ENCODE measurements at places on chromosomes 11 and 22.

DNA sequence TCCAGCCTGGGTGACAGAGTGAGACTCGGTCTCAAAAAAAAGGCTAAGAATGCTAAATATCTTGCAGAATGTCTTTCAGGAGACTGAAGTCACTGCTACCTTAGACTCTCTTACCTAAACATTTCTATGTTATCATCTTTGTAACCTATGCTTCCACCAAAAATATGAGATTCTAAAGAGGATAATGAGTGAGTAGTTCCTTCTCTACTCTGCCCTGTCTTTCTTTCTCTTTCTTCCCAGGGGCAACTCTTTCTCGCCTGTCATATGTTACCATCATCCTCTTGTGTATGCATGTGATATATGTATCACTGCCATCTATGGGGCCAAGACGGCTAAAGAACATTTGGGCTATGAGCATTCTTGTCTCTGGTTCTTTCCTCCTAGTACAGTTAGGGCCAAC is 9.0 kb upstream of the RASSF10 start:
- DNase-seq = no peak

DNA sequence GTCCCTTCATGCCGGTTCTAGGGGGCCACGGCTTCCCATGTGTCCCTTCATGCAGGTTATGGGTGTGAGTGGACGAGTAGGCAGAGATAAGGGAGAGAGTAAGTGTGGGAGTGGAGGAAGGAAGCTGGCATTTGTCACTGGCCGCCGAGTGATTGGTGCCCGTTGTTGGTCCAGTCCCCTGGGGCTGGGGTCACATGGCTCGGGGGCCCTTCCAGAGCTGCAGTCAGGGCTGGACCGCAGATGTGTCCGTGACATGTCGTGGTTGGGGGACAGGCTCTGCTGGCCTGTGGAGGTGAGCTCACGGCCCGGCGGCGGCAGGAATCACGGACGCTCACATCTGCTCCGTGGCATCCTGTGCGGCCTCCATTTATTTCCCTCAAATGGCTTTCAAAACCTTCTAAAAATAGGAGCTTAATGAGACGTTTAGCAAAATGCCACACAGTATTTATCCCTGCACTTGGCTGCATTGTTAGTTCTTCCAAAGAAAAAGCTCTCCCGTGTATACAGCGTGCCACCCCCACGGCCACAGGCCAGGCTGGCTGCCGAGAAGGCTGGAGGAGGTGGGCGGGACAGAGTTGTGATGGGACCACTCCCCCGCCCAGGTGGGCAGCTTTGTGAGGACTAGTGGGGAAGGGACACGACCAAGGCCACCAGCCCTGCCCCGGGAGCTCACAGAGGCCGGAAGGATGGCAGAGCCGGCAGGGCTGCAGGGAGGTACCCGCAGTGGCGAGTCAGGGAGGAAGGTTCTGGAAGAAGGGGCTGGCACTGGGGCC is 386.7 kb downstream of the TBC1D22A start:
- no peak for DNase-seq

GRCh38 chr22:21025266-21025665 is 7.1 kb downstream of the SLC7A4 start:
- DNase-seq = peak; percentile 12

- DNase-seq = no peak
Observed at GRCh38 chr11:110467556-110467955, 37.8 kb downstream of the FDX1 start.

DNA sequence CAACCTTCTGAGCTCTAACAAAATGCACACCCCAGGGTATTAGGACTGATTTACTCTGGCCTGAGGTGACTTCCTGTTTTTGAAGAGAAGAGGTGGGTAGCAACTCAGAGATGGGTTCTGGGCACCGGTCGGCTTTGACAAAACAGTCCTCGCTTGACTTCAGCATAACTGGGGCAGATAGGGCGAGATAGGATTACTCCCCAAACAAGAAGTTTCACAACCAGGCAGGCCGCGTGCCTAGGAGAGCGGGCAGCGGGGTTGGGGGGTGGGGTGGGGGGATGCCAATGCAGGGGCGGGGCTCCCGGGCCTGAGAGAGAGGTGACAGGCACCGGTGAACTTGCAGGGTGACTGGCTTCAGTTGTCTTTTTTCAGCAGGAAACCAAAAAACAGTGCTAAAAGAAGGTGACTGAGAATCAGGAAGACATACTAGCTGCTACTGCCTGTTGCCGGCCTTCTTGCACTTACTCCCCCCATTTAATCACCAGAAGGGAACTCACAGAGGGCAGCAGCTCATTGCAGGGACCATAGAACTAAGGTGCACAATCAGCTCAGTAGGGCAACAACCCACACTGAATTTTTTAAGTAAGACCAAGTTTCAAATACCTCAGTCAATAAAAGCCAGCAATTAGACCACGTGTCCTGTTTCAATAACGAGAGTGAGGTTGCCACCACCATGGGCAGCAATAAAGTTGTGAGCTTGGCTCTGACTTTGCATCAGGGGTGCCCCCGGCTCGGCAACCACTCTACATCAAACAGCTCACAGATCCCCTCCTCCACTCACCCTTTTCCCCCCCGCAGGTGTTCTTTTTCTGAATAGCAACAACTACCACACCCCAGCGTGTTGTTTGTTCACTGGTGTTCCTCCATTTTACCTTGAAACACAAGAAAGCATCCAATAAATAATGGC is 37.2 kb upstream of the ETS1 start:
- peak; percentile 79 for DNase-seq

DNA sequence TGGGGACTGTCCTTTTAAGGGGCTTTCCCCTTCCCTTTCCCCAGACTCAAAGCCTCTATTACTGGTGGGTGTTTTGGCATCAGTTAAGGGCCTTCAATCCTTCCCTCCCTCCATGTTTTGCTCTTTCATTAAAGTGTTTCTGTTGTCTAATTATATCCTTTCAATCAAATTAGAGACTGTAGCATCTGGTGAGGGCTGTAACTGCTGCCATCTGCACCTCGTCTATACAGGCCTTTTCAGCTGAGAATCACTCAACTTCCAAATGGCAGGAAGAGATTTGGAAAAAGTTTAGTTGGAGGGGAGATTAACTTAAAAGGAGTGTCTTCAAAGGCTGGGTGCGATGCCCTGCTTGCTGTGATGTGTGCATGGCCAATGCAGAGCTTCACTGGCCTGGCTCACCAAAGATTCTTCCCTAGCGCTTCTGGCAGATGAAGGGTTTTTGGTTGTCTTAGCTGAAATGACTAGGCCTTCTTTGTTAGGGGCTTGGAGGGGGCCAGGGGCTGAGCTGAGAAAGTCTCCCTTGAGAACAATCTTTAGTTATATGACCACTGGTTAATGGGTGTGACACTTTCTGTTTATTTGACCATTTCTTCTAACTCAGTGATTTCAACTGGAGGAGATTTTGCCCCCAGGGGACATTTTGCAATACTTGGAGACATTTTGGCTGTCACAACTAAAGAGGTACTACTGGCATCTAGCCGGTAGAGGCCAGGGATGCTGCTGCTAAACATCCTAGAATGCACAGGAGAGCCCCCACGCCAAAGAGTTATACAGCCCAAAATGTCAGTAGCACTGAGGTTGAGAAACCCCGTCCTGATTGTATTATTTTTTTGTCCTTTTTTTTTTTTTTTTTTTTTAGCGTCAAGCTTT is 7.5 kb downstream of the KREMEN1 start:
- no peak for DNase-seq

- DNase-seq = no peak
Observed at GRCh38 chr11:1876361-1877063, 15.2 kb downstream of the PRR33 start.

DNA sequence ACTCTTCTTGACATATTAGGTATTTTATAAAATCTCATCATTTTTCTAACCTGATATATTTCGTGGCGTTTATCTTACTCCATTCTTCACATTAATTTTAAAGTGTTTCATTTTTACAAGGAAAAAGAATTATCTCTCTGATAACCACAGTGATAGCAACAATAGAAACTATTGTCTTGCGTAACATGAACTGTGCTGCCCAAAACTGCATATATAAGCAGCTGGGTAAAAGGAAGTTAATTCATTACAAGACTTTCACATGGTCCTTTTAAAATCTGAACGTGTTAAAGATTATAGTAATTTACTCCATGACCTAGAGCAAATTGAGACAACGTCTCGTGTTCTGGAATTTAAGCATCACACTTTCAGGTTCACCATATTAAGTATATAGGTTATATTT is 210.4 kb upstream of the GRIA4 start:
- no peak for DNase-seq

DNA sequence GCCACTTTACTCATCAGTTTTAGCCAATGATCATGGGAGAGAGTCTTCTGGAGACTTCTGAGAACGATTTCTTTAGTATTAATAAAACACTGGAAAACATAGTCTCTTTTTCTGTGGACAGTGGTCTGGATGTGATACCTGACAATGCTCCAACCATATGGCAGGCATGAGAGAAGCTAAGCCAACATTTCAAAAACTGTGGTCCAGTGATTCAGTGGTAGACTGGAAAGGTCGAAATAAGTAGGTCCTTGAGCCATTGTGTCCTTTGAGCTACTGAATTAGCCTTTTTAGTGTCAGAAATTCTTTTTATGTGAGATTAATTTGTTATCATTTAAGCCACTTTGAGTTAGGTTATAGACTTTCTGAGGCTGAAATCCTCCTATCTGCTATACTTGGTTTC is 197.7 kb upstream of the CTSC start:
- DNase-seq = no peak

DNA sequence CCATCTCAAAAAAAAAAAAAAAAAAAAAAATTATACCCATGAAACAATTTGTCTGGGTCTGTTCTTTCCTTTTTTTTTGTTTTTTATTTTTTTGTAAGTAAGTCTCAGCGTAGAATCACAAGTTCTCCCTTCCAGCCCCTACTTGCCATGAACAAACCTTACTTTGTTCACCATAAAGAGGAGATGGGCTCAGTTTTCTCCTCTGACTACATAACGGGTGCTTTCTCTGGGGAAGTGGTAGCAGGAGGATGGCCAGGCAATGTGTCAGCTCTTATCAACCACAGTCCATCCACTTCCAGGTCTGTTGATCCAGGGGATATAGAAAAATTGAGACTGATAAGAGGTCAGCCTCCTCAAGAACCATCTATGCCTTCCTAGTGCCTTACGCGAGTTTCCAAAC is 11.0 kb downstream of the ASCC2 start:
- DNase-seq = no peak

- peak; percentile 41 for DNase-seq
Observed at GRCh38 chr11:3950996-3951660, 95.7 kb downstream of the STIM1 start.

DNA sequence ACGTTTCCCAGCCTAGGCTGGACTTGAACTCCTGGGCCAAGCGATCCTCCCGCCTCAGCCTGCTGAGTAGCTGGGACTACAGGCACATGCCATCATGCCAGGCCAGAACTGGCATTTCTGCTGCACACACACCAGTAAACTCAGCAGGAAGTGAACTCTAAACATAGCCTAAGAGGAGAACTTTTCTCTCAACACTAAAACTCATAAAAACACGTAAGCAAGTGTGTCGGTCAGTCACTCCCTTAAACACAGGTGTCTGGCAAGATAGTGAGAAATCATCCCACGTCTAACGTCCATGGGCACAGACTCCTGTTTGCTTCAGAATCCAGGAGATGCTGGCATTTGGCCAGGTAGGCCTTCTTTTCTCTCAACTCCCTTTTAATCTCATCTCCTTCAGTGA is 104.8 kb downstream of the RPL27A start:
- no peak for DNase-seq

GRCh38 chr22:19057999-19058491 is 64.2 kb downstream of the DGCR2 start:
- no peak for DNase-seq

DNA sequence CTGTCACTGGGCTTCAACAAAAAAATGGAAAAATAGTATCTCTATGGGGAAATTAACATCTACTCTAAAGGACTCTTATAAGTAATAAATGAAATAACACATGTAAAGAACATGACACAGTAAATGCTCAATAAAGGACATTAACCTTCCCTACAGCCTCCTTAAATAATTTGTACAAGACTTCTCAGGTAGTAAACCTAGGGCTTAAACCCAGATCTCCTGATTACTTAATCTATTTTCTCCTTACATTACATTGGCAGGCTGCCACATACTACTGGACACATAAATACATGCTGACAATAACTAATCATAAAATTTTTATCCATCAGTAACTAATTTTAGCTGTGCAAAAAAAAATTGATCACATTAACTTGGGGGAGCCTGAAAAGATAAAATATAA is 4.9 kb downstream of the AMBRA1 start:
- no peak for DNase-seq

DNA sequence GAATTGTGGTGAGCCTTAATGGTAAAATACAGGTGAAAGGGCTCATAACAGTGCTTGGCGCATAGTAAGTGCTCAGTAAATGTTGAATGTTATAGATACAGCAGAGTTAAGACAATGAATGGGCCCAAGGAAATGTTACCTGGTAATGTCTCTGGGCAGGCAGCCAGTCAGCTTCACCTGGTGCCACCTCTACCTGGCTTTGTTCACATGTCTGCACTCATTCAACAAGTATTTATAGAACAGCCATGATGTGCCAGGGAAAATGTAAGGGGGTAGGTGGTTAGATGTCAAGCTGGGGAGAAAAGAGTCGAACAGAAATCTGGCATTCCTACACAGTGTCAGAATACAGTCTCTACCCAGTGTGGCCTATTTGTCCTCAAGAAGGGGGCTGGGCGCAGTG is 238.8 kb upstream of the SYN3 start:
- no peak for DNase-seq

- DNase-seq = no peak
Observed at GRCh38 chr22:46587061-46587460, 33.1 kb upstream of the GRAMD4 start.

DNA sequence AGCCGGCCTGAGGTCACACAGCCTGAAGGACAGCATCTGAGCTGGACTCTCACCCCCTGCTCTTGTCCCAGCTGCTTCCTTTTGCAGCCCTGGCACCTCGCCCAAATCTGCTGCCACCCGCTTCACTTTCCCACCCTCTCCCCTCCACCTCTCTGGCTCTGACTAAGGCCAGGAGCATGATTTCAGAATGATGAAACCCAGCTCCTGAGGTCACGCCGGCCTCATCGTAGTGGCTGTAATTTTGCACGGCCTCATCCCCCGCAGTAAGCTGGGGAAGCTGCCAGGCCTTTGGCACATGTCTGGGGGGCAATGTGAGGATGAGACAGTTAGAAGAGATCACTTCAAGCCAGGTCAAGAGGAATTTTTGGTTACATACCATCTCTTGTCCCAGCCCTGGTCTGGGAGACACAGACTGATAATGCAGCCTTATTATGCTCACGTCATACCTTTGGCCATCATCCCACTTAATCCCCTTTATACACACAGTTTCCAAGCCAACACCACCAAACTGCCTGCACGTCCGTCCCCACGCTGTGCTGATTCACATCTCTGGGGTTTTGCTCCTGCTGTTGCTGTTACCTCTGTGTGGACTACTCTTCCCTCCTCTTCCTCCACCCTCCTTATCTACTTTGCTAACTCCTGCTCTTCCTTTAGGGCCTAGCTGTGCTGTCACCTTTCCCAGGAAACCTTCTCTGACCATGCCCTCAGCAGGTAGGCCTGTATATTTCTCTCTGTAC is 58.1 kb downstream of the CHRDL2 start:
- no peak for DNase-seq

- DNase-seq = peak; percentile 43
Observed at GRCh38 chr22:44068422-44069191, 44.5 kb downstream of the PARVB start.
